ENCODE measurements at places on chromosomes 1 and 21.

DNA sequence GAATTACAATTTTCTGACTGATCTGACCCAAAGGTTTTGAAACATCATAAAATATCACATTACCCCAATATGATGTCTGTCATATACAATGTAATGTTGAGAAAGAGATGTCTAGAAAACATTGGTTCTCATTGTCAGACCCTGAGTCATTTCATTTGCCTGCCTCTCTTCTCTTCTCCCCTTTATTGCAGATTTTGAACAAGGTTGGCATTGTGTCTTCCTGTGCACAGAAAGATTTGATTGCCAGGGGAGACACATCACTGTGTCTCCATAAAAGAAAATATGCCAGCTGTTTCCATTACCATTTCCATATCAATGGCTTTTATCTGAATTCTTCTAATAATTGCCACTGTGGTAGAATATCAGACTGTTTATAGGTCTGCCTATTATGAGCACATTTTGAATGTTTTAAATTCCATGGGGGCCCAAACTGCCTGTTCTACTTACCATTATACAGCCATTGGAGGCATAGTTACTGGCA is 65.6 kb downstream of the IFI44 start:
- no peak for DNase-seq

- no peak for DNase-seq
Observed at GRCh38 chr1:208079161-208079560, 165.0 kb downstream of the PLXNA2 start.

DNA sequence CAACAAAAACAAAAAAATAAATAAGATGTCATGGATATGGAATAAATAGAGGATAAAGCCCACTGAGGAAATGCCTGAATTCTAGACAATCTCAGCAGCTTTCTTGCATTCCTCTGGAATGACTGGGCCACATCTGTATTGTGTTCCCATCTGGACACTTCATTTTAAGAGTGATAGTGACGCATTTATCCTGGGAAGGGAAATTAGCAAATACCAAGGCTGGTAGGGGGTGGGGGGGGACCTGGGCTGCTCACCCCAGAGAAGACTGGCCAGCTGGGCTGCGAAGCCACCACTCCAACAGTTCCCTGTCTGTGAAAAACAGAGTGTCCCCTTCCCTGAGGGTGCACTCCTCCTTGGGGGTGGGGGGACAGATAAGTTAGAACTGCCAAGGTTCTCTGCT is 106.3 kb downstream of the HIVEP3 start:
- no peak for DNase-seq

DNA sequence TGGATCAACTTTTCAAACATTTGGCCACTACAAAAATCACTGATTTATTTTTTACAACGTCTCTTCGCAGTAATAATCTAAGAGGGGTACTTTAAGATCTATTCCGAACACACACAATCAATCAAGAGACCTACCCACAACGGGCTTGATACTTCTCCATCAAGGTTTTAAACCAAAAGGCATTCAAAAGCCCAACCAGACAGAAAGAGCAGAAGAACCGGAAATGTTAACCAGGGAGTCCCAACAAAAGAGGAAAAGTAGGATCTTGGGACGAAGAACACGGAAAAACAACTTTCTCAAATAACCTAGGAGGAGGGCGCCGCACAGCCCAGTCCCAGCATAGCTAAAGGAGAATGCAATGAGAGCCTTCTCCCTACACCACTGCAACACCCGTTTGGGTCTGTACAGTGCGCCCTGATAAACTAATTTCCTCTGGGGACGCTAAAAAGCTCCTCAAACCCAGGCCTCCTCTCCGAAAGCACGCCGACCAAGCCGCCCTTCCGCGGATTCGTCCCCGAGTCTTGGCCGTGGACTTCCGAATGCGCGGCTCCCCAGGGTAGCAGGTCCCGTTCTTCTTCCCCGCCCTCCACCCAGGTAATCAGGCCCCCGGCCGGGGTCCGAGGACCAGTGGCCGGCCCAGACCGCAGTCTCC is 623 bp downstream of the RPL22 start:
- peak; percentile 28 for DNase-seq

All from CD4-positive, alpha-beta T cell treated with Interleukin-17A for 1 hour (primary cell).